Brain (organoid and tissue), 16 donors: ENCODE measurements at places on chromosomes 16 and 17.
A peak's percentile ranks its signal among the peaks of the same experiment; 100 is the strongest.

DNA sequence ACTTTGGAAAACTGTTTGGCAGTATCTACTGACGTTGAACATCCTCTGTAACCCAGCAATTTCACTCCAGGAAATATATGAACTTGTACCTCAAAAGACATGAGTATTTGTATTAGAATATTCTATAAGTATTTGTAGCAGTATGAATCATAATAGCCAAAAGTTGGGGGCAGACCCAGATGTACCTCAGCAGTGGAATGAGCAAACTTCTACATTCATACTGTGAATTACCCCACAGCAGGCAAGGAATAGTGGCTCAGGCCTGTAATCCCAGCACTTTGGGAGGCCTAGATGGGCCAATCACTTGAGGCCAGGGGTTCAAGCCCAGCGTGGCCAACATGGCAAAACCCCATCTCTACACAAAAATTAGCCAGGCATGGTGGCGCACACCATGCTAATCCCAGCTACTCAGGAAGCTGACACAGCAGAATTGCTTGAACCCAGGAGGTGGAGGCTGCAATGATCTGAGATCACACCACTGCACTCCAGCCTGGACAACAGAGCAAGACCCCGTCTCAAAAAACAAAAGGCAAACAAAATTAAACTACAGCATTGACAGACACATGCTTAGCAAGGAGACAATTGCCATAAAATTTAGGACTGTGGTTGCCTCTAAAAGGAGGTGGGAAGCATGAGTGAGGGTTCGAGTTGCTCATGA lies 11.2 kb upstream of the HELZ start:
- no peak for DNase-seq

DNA sequence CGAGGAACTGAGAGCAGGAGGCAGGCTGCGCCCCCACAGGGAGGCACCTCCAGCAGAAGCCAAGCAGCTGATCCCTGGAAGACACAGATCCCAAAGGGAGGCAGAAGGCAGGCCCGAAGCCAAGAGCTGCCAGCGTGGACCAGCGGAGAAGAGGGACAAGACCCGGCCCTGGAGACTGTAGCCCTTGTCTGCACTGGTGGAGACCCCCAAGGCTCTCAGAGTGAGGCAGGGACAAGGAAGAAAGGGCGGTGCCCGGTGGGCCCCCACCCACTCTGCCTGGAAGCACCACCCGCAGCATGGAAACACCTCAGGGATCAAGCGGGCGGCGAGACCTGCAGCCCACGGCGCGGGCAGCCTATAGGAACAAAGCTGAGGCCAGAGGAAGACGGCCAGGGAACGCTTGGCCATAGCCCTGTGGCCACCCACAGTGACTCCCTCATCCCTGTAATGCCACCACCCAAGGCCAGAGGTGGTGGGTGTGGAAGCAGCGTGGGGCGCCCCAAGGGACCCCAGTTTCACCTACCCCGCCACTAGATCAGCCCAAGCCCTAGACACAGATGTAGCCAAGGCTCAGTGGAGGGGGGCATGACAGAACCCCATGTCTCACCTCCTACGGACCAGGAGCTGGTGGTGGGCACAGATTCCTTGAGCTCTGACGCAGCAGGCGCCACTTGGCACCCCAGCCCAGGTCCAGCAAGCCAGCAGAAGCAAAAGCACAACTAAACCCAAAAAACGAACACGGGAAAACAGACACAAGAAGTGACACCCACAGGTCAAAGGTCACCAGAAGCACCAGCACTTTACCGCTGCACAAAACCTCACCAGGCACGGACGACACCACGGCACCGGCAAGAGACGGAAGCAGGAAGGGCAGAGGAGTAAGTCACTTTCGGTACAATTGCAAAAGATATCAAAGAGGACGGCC lies 2.9 kb upstream of the SIRT7 start:
- DNase-seq = no peak

DNA sequence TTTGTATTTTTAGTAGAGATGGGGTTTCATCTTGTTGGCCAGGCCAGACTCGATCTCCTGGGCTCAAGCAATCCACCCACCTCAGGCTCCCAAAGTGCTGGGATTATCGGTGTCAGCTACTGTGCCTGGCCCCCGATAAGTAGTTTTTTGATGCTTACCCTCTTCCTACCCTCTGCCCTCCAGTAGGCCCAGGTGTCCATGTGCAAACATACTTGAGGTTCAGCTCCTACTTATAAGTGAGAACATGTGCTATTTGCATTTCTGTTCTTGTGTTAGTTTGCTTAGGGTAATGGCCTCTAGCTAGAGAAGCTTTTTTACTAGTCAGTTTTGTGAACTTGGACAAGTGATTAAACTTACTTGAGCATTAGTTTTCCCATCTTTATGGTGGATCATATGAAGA lies 136.8 kb downstream of the HS3ST4 start:
- DNase-seq = no peak

- DNase-seq = peak; percentile 92
Measured at GRCh38 chr17:81523402-81524038, 4.7 kb upstream of the FSCN2 start.

GRCh38 chr17:74607221-74607620 lies 15.1 kb upstream of the CD300LD start:
- DNase-seq = no peak

- no peak for DNase-seq
Measured at GRCh38 chr17:16425698-16426659, 10.6 kb downstream of the TRPV2 start.

GRCh38 chr16:57427824-57428223 lies 19.4 kb downstream of the CIAPIN1 start:
- no peak for DNase-seq

- no peak for DNase-seq
Measured at GRCh38 chr16:74773446-74774222, 986 bp downstream of the FA2H start.

DNA sequence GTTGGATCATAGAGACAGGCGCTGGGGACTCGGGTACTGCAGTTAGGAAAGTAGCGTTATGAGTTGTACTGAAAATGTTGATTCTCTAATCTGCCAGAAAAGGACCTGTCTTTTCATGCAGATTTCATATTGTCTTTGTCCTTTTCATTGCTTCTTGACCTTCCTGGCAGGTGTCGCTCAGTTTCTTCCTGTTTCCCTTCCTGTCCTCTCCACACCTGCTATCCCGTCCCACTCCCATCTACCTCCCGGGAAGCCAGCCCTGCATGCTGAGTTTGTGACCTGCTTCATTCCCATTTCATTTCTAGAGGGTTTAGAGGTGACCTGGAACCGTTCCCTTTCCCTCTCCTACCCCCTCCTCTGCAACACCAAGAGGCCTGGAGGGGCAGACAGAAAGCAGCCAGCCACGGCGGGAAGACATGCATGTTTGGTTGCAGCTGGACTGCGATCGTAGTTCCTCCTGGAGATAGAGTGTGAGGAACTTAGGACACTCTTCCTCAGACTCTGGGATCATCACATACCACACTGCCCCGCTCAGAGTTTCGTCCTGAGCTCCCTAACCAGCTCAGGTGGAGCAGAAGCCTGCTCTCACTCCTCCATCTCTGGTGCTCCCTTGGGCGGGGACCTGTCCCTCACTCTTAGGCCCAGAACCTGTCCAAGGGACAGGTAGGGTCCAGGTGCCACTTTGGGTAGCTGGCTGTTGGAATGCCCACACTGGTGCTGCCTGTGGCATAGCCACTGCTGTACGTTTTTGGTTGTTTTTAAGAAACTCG lies 23.9 kb upstream of the ARHGAP23 start:
- DNase-seq = no peak

DNA sequence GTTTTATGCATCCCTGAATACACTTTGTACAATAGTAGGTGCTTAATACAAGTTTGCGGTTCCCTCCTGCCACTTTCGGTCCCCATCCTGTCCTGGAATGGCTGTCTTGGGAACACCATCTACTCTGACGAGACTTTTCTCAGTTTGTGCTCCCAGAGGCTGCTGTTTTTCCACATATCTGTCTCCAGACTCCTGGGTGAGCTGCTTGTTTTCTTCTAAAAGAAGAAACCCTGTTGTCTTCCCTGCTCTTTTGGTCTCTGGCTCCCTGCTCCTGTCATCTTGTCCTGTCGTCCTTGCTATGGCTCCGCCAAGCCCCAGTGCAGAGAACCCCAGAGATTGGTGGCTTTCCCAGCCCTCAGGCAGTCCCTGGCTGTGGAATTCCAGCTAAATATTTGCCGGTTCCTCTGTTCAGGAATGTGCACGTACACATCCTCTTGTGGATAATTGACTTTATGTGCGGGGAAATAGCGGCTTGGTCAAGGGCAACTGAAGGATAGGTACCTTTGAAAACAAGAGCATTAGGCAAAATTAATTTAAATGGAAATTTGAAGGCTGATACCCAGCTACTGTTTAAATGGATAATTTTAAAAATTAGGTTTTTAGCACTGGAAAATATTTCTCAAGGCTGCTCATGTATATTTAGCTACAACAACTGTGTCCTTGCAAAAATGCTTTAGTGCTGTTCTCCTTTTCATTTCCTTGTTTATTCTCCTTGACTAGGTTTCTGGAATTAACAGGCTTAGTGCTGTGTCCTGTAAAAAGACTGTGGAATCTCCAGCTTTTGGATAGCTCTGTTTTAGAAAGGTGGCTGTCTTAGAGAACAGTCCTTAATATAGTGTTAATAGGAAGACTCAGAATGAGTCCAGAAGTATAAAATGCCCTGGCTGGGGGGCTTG lies 50.2 kb upstream of the SLC12A3 start:
- no peak for DNase-seq

GRCh38 chr17:75601057-75601987 lies 13.7 kb downstream of the MYO15B start:
- DNase-seq = peak; percentile 50

GRCh38 chr16:20763461-20764232 lies at the start of gene ACSM3:
ACSM3 (plus strand) TSS chr16:20764014; CDS start chr16:20770035, 6,021 bp downstream.
- no peak for DNase-seq

- DNase-seq = no peak
Measured at GRCh38 chr17:34865716-34866115, 95.5 kb downstream of the CCT6B start.

- DNase-seq = no peak
Measured at GRCh38 chr17:56536766-56537165, 56.7 kb upstream of the NOG start.

DNA sequence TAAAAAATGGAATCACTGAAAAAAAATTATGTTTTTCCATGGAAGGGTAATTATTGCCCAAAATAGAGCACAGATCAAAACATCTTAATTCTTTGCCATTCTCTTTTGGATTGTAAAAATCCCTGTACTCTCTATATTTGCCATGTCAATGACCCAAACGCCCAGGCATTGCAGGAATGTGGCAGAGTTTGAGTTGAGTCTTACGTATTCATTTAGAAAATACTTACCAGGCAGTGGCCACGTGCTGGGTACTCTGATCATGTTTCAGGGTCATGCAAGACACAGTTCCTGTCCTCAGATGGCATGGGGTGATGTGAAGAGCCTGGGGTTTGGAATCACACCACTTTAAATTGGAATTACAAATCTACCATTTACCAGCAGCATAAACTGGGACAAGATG lies 267.7 kb downstream of the ABCC12 start:
- DNase-seq = no peak

DNA sequence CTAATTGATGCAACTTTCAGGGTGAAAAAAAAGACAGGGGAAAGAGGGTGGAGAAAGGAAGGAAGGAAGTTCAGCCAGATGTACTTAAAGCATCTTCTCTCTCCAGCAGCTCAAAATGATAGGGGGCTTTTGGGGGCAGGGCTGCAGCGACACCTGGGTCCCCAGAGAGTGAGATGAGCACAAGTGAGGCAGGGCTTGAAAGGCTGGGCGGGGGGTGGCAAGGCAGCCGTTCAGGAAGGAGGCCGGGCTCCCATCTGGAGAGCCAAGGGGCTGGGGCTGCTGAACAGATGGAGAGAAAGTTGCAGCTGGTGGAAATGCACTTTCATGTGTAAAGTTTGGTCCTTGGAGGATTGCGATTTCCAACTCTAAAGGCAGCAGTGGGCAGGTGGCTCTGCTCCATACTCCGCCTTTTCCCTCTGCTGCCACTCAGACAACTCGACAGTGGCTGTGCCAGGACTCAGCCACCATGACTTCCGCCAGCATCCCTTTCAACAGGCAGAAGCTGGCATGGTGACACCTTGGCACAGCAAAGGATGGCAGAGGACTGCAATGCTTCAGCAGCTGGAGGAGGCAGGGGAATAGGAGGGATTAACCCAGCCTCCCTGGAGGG lies 7.7 kb downstream of the SLC35B1 start:
- DNase-seq = peak; percentile 32

DNA sequence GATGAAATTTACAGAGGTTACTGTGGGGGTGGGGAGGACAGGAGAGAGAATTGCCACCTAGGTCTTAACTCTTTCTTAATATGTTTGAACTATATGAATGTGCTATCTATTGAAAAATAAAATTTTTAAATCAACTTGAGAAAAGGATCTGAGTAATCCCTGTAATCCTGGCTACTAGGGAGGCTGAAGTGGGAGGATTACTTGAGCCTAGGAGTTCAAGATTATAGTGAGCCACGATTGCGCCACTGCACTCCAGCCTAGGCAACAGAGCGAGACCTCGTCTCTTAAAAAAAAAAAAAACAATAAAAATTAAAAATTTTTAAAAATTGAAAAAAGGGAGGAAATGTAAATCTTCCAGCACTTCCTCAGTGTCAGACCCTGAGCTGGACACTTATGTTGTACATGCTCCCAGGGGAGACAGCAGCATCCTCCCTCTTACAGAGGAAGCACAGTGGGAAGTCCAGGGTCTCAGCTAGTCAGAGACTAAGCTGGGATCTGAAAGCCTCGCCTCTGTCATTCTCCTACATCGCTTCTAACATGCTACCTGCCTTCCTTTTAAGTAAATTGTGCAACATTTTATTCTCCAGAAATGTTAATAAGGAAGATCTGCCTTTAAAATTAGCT lies 21.9 kb downstream of the PMM2 start:
- no peak for DNase-seq

- no peak for DNase-seq
Measured at GRCh38 chr16:73277071-73277470, 229.1 kb upstream of the ZFHX3 start.

DNA sequence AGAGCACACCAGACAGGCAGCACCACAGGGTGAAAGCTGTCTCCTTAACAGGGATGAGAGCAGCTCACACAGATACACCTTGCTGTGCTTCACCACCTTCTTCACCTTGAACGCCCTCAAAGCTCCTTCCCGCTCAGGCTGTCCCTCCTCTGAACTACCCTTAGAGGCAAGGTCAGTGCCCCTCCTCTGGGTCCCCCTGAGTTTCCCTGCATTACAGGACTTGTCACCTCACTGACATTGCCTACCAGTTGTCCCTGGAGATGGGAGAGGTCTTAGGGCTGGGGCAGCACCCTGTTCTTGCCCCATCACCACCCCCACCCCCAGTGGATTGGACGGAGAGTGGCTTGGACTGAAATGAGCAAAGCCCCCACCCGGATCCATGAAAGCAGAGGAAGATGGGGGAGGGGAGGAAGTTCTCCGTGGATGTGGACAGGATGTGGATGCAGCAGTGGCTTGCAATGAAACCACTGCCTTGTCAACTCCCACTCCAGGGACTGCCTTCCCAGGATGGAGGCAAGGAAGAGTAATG lies 73.2 kb upstream of the CDH5 start:
- DNase-seq = no peak

GRCh38 chr17:48543854-48544348 lies 1.0 kb downstream of the HOXB2 start:
- DNase-seq = no peak

DNA sequence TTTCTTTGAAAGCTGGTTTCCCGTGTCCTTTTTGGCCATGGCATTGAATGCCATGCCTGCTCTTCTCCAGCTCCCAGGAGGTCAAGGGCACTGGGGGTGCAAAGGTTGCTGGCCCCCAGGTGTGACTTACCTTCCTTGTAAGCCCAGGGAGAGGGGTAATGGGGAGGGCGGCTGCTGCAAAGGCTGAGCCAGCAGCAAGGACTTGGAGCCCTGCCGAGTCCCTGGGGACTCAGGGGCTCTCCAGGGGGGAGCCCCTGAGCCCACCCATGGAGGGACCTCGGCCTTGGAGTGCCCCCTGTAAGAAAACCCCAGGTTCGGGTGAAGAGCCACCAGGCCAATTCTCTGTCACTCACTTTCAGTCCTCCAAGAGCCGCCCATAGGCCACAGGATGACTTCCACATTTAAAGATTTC lies 5.9 kb upstream of the CCL22 start:
- DNase-seq = no peak
